ENCODE measurements at places on chromosomes 12 and 14.

DNA sequence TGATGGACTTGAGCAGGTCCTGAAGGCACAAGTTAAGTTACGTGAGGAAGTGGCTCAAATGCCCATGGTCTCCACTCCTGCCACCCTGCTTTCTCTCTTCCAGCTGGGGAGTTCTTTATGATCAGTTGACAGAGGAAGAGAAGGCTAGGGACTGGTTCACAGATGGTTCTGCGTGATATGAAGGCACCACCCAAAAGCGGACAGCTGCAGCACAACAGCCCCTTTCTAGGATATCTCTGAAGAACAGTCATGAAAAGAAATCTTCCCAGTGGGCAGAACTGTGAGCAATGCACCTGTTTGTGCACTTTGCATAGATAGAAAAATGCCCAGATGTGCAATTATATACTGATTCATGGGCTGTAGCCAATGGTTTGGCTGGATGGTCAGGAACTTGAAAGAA lies 162.4 kb upstream of the FSCB start:
- DNase-seq: no peak

DNA sequence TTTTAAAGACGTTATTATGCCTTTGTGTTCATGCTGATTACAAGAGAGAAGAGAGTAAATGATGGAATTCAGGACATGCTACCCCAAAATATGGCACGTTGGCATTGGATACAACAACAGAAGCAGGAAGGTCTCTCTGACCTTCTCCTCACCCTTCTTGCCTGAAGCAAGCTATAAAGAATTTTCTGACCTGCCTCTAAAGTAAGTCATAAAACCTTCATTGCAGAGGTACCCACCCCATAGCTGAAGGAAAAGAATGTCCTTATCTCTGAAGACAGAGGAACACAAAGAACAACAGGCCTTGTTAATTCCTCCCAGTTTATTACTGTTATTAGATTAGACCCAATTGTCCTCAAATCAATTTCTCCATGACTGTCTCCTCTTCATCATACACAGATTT lies 176.2 kb downstream of the FBXL14 start:
- DNase-seq: no peak

DNA sequence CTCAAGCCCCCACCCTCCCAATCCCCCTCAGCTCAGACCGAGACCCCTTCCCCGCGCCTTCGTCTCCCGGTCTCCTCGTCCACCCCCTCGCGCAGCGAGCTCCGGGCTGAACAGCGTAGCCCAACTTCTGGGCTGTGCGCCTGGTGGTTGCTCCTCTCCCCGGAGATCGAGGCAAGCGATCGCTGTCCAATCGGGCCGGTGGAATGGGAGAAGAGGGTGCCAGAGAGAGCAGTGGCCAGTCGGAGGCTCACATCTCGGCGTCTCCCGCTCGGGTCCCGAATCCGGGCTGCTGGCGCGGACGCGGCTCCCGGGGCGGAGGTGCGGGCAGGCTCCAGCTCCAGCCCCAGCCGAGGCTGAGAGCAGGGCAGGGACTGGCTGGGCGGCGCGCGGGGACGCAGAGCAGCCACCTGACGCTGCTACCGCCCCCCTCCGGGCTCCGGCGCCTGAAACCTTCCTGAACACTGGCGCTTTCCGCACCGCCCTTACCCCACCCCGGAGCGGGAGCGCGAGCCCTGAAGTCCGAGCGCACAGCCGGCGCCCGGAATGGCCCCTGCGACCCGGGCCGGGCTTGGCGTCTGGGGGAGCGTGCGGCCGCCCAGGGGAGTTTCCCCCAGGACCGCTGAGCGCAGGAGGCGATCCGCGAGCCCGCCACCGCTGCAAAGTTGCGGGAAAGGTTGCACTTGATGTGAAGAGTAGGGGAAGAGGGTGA lies 508 bp upstream of the KCNH5 start:
- no peak for DNase-seq

- DNase-seq: no peak
Measured at GRCh38 chr14:36505892-36506731, 13.9 kb downstream of the NKX2-1 start.

DNA sequence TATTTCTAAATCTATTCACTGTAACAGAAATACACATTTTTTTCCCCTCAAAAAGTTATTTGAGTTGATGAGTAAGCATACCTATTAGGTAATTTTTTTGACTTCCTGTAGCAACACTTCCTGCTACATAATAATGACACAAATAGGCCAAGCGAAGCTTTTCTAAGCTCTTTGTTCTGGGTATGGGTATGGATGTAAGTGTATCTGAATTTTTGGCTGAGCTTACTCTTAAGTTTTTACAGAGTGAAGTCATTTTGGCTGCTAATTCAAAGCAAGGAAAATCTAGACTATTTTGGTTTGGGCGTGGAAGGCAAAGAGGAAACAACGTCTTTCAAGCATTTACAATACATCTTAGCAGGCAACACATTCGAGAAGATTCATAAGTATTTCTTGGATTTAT lies 1206.0 kb upstream of the FLRT2 start:
- no peak for DNase-seq

GRCh38 chr12:88153959-88154358 lies 11.9 kb downstream of the TMTC3 start:
- DNase-seq: no peak

- DNase-seq: no peak
Measured at GRCh38 chr14:71119832-71120231, 212.6 kb downstream of the PCNX1 start.

DNA sequence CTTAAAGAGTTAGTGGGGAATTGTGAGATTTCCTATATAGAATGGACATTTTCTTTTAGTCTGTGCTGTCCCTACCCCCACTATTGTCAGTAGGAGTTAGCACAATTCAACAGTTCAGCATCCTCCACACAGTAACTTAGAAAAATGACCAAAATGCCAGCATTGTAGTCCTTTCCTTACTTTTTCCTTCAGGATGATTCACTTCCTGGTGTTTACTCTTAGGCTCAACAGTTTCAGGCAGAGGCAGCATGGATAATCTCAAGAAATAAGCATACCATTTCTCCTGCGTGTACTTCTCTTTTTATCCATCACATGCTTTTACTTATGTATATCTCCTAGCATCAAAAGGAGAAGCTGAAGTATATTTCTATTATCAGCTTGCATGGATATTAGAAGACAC lies 683.4 kb downstream of the SLC16A7 start:
- DNase-seq: no peak

GRCh38 chr12:106769546-106769945 lies 4.9 kb upstream of the RIC8B start:
- DNase-seq: no peak

DNA sequence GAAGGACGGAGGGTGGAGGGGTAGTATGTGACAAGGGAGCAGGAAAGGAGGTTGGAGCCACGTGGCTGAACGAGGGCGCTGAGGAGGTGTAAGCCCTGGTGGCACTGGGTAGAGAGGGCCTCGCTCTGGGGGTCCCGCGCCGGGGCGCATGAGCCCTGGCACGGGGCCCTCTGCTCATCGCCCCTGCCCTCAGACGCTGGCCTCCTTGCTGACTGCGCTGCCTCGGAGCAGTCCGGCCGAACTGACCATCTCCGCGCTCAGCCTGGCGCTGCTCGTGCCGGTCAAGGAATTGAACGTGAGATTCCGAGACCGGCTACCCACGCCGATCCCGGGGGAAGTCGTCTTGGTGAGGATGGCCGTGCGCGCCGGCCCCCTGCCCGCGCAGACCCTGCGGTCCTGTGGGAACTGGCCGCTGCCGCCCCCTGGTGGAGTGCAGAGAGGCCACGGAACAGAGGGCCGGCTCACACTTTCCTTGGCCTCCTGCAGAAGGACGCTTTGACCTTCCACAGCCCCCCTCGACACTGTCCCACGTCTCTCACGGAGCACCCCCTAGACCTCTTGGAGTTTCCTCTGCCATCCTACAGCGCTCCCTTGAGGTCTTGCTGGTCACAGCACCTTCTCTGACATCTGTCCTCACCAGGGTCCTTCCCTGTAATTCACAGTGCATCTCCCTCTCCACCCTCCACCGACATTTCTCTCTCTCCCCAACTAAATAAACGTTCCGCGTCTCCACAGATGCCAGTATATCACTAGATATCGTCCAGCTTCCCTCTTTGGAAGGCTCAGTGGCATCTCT lies 10.5 kb downstream of the ARHGEF25 start:
- peak; percentile 70 for DNase-seq

DNA sequence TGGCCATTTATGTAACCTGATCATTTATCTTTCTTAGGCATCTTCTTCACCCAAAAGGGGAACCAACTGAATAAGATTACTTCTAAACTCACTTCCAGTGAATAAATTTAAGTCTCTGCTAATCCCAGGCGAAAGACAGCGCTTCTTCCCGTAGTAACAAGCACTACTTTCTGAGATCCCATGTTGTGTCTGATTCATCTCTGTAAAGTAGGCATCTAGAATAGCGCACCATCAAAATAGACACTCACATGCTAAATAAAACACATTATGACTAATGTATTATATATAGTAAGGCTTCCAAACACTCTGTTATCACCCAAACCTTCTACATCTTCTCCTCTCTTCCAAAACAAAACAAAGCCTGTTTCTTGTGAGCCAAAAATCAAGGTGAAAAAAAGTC lies 15.1 kb downstream of the GTF2A1 start:
- no peak for DNase-seq

DNA sequence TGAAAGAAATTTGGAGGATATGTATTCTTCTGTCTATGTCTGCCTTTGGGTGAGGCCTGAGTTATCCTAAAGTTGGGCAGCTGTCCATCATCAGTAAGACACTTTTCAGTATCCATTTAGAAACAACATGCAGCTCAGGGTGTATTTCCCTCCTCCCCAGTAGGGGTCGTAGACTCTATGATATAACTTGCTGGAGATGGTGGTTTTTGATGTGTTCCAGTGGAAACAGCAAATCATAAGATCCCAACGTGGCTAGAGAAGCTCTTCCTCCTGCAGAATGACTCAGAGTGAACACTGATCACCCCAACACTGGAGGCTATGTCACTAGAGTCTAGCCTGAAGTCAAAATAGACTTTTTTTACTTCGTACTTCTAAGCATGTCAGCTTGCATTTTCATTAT lies 331.6 kb upstream of the STXBP6 start:
- DNase-seq: no peak
